Occipital lobe (tissue), 3 donors: ENCODE measurements at places on chromosomes 13 and 19.

- DNase-seq, result no peak
Measured at GRCh38 chr19:31560086-31561060, 211.1 kb upstream of the TSHZ3 start.

DNA sequence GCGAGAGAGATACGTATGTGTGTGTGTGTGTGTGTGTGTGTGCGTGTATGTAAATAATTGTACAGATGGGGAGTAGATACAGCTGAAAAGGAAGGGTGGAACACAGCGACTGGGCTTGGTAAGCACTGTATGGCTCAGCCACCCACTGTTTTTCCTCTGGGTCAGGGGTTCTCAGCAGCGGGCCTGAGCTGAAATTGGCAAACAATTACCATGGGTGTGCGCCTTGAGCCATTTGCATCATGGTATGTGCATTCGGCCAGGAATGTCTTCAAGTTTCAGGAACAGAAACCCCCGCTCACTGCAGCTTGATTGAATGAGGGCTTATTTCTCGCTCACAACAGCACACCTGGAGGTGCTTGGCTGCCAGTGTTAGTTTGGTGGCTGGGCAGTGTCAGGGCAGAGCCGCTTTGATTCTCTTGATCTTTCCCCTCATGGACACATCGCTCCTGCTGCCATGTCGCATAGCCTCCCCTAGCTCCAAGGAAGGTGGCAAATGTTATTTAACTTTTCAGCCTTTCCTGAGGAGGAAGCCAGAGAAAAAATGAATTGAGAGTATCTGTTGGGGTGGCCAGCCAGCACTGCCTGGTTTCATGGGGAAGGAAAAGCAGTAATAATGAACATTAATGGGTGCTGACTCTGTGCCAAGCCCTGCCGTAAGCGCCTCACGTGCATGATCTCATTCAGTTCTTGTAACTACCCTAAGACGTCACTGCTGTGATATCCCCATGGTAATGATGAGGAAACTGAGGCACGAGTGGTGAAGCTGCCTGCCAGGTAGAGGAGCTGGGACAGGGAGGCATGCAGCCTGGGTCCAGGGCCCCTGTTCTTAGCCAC is 126.9 kb downstream of the SIPA1L3 start:
- no peak for DNase-seq

DNA sequence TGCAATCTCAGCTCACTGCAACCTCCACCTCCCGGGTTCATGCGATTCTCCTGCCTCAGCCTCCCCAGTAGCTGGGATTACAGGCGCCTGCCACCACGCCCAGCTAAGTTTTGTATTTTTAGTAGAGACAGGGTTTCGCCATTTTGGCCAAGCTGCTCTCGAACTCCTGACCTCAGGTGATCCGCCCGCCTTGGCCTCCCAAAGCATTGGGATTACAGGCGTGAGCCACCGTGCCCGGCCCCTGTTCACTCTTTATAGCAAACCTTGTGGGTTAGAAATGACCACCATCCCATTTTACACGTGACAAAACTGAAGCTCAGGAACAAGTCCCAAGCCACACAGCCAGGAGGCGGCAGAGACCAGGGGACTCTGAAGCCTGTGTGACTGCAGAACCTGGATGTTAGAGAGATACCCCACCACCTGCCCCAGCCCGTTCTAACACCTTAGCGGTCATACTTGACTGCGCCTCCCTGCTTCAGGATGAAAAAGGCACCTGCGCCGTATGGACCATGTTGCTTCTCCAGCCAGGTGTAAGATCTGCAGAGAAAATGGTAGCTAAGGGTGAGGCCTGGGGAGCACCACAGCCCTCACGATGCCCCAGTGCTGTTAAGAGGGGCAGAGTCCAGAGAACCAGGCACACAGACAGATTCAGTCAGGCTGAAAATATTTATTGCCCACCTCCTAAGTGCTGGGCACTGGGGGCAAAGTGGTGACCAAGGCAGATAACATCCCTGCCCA is 3.6 kb downstream of the DMAC2 start:
- no peak for DNase-seq

- DNase-seq, result no peak
Measured at GRCh38 chr19:57560049-57560491, 407 bp upstream of the ZNF550 start.

GRCh38 chr13:50188696-50189095 is 173.5 kb downstream of the KCNRG start:
- no peak for DNase-seq

DNA sequence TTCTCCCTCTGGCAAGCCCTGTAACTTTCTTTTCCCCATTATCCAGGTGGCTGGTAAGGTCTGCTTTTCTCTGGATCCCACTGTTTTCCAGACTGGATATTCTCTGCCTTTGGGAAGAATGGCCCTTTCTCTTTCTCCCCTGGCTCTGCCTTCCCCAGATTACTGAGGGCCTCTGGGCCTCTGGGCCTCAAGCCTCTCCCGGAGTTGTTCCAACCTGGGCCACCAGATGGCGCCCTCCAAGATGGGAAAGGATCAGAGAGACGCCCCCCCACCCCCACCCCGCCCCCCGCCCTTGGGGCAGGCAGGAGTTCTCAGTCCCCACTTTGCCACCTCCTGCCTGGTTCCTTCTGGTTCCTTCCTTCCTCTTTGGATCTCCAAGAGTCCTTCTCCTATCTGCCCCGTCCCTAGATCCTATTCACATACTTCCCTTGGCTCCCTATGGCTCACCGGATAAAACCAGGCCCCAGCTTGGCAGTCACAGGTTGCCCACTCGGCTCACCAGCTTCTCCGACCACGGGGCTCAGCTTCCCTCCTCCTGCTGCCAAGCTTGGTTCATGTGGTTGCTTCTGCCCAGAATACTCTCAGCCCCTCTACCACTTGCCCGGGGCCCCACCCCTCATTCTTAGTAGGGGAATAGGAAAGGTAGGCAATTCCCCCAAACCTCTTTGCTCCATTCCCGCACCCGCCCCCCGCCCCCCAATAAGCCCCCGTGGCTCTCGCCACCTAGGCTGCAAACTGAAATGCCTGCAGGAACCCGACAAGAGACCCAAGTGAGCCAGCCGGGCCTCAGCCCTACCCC is 13.1 kb downstream of the EPS8L1 start:
- DNase-seq, result peak; percentile 17

- no peak for DNase-seq
Measured at GRCh38 chr13:25203127-25203740, 31.1 kb upstream of the AMER2 start.

DNA sequence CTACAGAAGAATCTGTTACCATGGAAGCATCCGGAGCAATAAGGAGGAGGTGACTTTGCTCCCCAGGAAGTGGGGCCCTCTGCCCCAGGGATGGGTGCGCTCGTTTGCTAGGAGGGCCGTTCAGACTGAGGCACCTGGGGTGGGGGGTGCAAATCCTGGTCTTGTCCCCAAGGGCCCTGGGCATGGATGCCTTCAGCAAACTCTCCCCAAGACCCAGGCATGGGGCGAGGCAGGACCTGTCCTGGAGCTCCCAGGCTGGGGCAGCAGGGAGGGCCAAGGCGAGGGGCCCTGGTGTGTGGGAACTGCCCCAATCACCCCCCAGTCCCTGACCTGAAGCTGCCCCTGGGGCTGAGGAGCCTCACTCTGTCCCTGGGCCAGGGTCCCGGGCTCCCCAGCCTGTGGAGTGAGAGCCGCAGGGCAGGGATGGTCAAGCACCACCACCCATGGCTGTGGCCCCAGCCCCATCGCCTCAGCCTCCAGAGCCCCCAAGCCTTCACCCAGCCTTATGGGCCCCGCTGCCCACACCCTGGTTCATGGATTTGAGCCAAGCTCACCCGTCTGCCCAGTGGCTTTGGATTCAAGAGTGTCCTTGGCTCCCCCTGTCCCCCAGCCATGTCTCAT is 240.6 kb upstream of the SGCG start:
- DNase-seq, result no peak

DNA sequence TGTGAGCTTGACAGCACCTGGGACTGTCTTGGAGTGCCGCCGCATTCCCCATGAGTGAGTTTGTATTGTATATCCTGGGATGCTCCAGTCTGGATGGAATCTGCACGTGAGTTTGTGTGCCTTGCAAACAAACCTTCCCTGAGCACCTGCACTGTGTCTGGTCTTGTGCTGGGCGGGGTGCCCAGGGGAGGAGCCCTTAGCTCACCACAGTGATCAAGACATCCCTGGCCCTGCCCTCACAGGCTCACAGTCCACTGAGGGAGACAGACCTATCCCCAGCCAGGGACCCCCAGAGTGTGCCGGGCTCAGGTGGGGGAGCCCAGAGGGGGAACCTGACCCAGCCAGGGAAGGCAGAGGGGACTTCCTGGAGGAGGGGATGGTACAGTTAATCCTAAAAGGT is 1.7 kb upstream of the BCAM start:
- DNase-seq, result no peak

DNA sequence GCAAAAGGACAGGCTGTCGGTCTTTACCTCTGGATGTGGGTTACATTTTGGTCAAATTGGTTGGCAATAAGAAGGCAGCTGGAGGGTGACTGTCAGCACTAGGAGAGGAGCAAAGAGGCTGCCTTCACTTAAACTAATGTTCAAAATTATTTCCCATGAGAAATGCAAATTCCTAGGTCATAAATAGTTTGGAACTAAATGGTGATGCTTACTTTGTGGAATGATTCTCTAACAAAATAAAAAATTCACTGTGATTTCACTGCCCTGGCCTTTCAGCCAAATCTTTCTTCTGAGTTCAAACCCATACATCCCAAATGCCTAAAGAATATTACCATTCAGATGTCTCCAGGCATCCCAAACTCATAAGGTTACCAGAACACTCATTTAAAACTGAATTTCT is 25.0 kb upstream of the OXGR1 start:
- no peak for DNase-seq

GRCh38 chr19:3509566-3509989 is 3.5 kb downstream of the FZR1 start:
- no peak for DNase-seq

- DNase-seq, result no peak
Measured at GRCh38 chr13:46850214-46850613, 46.6 kb downstream of the HTR2A start.

DNA sequence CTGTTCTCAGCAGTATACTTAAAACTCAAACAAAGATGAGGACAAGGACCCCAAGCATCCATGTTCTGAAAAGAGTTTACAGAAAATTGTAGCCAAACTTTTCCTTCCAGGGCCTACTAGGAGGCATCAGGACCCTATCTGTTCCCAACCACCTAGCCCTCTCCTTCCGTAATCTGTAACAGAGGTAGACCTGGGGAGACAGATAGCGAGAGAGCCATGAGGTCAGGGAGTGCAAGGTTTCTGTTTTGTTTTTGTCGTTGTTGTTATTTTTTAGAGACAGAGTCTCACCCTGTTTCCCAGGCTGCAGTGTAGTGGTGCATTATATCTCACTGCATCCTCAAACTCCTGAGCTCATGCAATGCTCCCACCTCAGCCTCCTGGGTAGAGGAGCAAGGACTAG is 83.9 kb upstream of the POSTN start:
- no peak for DNase-seq

- DNase-seq, result no peak
Measured at GRCh38 chr13:21079761-21080592, 18.6 kb upstream of the LATS2 start.

DNA sequence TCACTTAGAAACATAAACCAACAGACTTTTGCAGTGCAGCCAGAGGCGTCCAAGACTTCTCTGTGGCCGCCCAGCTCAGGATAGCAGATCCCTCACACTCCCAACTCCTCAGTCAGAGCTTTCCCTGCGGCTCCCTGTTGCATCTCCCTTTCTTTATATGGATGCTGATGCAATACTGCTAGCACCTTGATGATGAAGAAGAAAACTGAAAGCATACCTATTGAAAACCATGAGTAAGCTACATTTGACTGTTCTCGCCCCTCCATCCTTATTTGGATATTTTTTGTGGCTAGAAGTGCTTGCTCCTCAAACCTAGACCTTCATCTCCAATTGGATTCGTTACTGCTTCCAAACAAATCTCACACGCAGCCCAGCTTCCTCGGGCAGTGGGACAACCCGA is 57.3 kb upstream of the UBL3 start:
- DNase-seq, result no peak

- DNase-seq, result no peak
Measured at GRCh38 chr13:92461402-92461801, 765.2 kb upstream of the GPC6 start.

GRCh38 chr19:1905110-1905862 is at the start of the genes ADAT3 and SCAMP4:
TSS of gene ADAT3 (plus strand) at chr19:1905399. CDS start at chr19:1912048, 6,649 bp downstream.
TSS of gene SCAMP4 (plus strand) at chr19:1905399. CDS start at chr19:1915020, 9,621 bp downstream.
- DNase-seq, result peak; percentile 96

DNA sequence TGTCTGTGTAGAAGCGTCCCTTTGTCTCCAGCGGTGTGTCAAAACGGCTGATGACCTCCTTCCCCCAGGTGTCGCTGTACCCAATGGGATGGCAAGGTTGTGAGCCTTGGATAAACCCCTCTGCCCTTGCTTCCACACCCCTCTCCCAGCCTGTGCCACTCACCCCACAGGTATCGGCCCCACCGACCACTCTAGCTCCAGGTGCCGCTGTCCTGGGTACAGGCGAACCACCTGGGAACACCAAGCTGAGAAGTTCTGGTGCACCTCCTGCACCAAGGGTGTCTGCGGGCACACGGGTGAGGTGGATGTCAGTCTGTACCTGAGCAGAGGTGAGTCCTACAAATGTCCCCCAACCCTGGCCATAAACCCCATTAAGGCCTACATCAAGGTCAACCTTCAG is 16.6 kb downstream of the MAN2B1 start:
- no peak for DNase-seq

GRCh38 chr19:5686326-5686646 is 3.8 kb upstream of the RPL36 start:
- no peak for DNase-seq
